Pancreas (tissue), 10 donors: ENCODE measurements at places on chromosomes 5 and 9. TPM values are rescaled to one million over a fixed set of nuclear protein-coding genes. Genes with fewer than 3 reads are reported as not detected.

The STING1 gene
- total RNA-seq: 3.1 TPM

The KIF20A gene
- 1.00 TPM for total RNA-seq

The CCDC152 gene
- total RNA-seq: 1.3 TPM

The TMOD1 gene
- 17.0 TPM for total RNA-seq

The BARHL1 gene
- not detected for total RNA-seq

DNA sequence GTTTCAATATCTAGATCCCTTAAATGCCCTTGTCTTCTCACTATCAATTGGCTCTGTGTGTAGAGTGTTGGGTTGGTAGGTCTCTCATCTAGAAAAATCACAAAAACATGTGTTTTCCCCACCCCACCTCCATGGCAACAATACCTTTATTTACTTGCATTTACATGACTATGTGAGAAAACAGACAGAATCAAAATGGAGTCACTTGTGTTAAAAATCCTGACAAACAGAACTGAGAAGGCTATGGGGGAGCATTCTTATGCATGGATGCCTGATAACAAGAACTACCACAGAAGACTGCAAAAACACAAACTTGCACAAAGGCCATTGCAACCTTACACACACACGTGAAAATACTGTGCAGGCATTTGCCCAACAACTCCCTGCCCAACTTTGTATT is 1352.9 kb upstream of the CDH9 start:
- no peak overlapping the region for H3K27ac ChIP-seq
- H3K27me3 ChIP-seq: no peaks in the 10 kb centered on the region
- no peaks in the 10 kb centered on the region for H3K4me1 ChIP-seq
- no peak overlapping the region for H3K4me3 ChIP-seq
- no peak for DNase-seq

GRCh38 chr9:31445960-31446359 is 938.5 kb upstream of the ACO1 start:
- no peaks in the 10 kb centered on the region for H3K36me3 ChIP-seq
- H3K4me3 ChIP-seq: no peak overlapping the region
- H3K4me1 ChIP-seq: no peaks in the 10 kb centered on the region

GRCh38 chr9:132546148-132547051 is 36.0 kb upstream of the BARHL1 start:
- H3K4me1 ChIP-seq: no peaks in the 10 kb centered on the region
- H3K27me3 ChIP-seq: no peaks in the 10 kb centered on the region
- no peaks in the 10 kb centered on the region for H3K36me3 ChIP-seq
- H3K27ac ChIP-seq: no peak overlapping the region

DNA sequence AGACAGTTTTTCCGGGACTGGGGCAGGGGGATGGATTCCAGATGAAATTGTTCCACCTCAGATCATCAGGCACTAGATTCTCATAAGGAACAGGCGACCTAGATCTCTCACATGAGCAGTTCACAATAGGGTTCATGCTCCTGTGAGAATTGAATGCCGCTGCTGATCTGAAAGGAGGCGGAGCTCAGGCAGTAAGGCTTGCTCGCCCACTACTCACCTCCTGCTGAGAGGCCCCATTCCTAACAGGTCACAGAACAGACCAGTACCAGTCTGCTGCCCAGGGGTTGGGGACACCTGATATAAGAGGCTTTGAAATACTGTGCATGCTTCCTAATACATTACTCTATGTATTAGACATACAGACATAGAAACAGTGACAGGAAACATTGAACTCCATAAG is 41.1 kb downstream of the PTPRD start:
- H3K27ac ChIP-seq: no peak overlapping the region
- H3K4me1 ChIP-seq: no peaks in the 10 kb centered on the region
- H3K36me3 ChIP-seq: no peaks in the 10 kb centered on the region

DNA sequence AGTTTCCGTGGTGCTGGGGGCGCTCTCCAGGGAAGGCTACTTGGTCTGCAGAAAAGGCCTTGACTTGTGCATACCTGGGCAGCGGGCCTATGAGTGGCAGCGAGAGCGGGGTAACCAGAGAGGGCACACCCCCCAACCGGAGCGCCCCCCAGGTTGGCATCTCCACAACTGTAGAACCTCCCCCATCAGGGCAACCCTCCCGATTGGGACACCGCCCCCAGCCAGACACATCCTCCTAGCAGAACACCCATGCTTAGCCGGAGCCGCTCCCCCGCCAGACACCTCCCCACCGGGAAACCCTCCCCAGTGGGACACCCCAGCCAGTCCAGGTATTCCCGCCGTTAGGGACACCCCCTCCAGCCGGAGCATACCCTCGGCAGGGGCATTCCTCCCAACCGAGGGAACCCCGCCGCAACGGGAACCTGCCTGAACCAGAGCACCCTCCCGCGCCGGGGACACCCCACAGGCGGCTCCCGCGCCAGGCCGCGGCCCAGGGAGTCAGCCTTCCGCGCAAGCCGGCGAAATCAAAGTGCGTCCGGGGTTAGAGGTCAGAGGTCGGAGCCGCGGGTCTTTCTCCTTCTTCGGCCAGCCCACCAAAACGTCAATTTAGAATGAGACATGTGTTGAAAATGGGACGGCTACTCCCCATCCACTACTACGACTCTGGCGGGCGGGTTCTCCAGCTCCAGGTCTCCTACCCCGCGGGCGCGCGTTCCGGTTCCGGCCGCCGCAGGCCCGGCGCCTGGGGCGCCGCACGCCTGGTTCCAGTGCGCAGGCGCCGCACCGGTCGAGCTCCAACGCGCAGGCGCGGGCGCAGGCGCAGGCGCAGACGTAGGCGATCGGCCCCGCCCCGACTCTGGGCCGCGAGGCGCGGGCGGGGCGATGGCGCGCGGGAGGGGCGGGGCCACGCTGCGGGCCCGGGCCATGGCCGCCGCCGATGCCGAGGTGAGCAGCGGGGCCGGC is at the start of gene EHMT1:
Gene EHMT1 (plus strand): TSS at position 901 of the 963 bp plus-strand sequence. CDS start 24 bp downstream, at position 925.
- H3K36me3 ChIP-seq: no peaks in the 10 kb centered on the region
- peak; percentile 97 for DNase-seq
- H3K27ac ChIP-seq: peak within 1 kb of the TSS; percentile 78
- H3K4me3 ChIP-seq: peak within 1 kb of the TSS; percentile 84
- H3K27me3 ChIP-seq: no peaks in the 10 kb centered on the region
- H3K4me1 ChIP-seq: peaks cover 15% of the 10 kb centered on the region

DNA sequence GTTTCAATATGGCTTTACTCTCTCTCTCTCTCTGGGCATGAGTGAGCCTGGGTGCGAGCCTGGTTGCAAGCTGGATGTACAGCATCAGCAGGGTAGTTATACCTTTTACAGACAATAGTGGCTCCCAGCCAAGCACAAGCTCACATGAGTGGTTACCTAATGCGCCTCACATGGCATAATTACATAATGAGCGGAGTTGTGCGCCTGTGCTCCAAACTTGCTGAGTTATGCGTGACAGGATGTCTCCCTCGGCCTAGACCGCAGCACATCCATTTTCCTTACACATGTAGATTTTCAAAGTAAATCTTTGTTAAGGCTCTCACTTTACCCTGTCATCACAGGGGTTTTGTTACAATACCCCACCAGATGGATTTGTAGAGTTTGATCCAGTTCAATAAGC is 233.5 kb upstream of the WWC1 start:
- H3K4me3 ChIP-seq: no peak overlapping the region
- H3K27me3 ChIP-seq: no peaks in the 10 kb centered on the region
- no peak for DNase-seq
- H3K36me3 ChIP-seq: no peaks in the 10 kb centered on the region

GRCh38 chr9:23382418-23382817 is 443.6 kb downstream of the ELAVL2 start:
- no peaks in the 10 kb centered on the region for H3K27me3 ChIP-seq
- no peak overlapping the region for H3K4me3 ChIP-seq
- H3K4me1 ChIP-seq: no peaks in the 10 kb centered on the region
- DNase-seq: no peak
- no peak overlapping the region for H3K27ac ChIP-seq

DNA sequence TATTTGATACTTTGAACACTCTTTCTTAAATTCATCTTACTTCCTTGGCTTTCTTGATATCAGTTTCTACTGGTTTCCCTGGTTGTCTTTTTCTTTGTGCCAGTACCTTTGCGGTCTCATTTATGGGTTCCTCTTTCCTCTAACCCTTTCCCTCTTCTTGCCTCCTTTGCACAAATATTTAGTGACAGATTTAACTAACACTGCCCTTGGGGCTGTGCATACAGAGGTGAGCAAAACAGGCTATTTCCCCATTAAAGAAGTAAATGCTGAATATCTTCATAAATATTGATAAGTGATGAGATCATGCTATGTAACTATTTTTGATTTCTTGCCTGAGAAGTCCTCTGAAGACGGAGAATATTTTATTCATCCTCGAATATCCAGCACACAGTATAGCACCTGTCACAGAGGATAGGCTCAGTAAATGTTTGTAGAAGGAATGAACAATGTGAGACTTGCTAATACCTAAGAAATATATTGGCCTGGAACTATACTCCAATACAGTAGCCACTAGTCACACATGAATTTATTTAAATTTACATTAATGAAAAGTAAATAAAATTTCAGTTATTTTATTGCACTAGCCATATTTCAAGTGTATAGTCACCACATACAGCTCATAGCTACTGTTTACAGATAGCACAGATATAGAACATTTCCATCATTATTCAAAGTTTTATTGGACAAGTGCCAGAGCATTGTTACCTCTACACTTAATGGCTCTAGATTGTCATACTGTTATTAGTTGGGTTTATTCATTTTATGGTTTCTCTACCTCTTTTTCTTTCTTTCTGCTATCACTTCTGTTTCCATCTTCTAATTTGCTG is 90.4 kb downstream of the RIC1 start:
- H3K36me3 ChIP-seq: peaks cover 4% of the 10 kb centered on the region
- H3K4me3 ChIP-seq: no peak overlapping the region

- H3K36me3 ChIP-seq: no peaks in the 10 kb centered on the region
- H3K27ac ChIP-seq: no peak overlapping the region
- no peak overlapping the region for H3K4me3 ChIP-seq
- no peak for DNase-seq
- H3K27me3 ChIP-seq: no peaks in the 10 kb centered on the region
Measured at GRCh38 chr5:125659316-125660023, 763.7 kb upstream of the GRAMD2B start.

DNA sequence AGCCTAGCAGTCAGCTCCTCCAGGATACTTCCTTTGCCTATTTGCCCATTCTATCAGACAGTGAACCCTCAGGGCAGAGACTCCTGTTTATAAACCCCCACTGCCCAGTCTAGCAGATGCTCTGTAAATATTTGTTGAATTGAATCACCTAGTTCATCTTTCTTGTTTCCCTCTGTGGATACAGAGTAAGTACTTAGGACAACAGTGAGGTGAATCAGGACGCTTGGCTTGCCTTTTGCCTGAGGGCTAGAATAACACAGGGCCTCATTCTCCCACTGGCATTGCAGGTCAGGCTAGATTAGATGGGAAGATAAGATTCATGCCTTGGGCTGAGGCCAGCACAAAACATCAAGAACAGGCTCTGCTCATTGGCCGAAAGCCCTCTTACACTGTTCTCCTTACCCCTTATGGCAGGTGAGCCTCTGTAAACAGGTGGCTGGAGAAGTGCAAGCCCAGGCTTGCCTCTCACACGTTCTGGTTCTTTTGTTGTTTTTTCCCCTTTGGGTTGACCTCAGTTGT is 22.2 kb downstream of the TNFSF8 start:
- H3K27ac ChIP-seq: no peak overlapping the region
- no peak overlapping the region for H3K4me3 ChIP-seq
- H3K27me3 ChIP-seq: no peaks in the 10 kb centered on the region
- peak; percentile 12 for DNase-seq

DNA sequence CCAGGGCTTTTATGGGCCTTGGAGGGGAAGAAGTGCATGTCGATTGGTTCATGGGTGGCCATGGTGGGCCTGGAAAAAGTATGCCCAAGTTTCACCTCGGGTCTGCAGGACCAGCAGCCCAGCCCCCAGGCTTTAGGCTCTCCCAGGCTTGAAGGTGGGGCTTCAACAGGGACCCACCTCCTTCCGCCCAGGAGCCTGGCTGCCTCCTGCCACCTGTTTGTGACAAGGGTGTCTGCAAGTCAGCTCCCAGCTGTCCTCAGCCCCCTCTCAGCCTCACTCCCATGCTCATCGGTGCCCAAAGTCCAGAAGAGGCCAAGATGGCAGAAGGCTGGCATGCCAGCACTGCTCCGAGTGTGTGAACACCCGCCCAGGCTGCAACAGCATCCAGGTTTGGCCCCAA is 1063.2 kb upstream of the ACO1 start:
- H3K36me3 ChIP-seq: no peaks in the 10 kb centered on the region
- DNase-seq: no peak
- H3K4me3 ChIP-seq: no peak overlapping the region
- H3K27me3 ChIP-seq: no peaks in the 10 kb centered on the region

GRCh38 chr5:602466-603035 is 9.6 kb upstream of the CEP72 start:
- DNase-seq: peak; percentile 7
- no peak overlapping the region for H3K4me3 ChIP-seq
- H3K36me3 ChIP-seq: no peaks in the 10 kb centered on the region
- H3K4me1 ChIP-seq: no peaks in the 10 kb centered on the region
- H3K27me3 ChIP-seq: no peaks in the 10 kb centered on the region
- H3K27ac ChIP-seq: no peak overlapping the region

- H3K27ac ChIP-seq: no peak overlapping the region
- H3K36me3 ChIP-seq: no peaks in the 10 kb centered on the region
- H3K4me1 ChIP-seq: no peaks in the 10 kb centered on the region
Measured at GRCh38 chr9:459491-460444, 245.1 kb downstream of the DOCK8 start.

GRCh38 chr9:23598994-23599393 is 227.0 kb downstream of the ELAVL2 start:
- no peaks in the 10 kb centered on the region for H3K27me3 ChIP-seq
- peaks cover 3% of the 10 kb centered on the region for H3K4me1 ChIP-seq
- no peak overlapping the region for H3K4me3 ChIP-seq
- no peak for DNase-seq
- no peak overlapping the region for H3K27ac ChIP-seq
- H3K36me3 ChIP-seq: no peaks in the 10 kb centered on the region

DNA sequence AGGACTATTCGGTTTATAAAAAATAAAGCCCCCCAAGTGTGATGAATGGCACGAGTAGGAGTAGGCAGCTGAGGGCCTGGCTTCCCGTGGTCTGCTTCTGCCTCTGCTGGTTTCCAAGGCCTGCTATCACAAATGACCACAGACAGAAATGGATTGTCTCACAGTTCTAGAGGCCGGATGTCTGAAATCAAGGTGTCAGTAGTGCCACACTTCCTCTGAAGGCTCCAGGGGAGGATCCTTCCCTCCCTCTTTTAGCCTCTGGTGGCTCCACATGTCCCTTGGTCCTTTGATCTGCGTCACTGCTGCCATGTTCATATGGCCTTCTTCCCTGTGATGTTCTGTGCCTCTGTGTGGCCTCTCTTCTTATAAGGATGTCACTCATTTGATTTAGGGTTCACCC is 15.1 kb downstream of the PRKACG start:
- no peak overlapping the region for H3K4me3 ChIP-seq
- H3K27me3 ChIP-seq: no peaks in the 10 kb centered on the region
- H3K27ac ChIP-seq: no peak overlapping the region
- H3K4me1 ChIP-seq: peaks cover 9% of the 10 kb centered on the region
- H3K36me3 ChIP-seq: no peaks in the 10 kb centered on the region

DNA sequence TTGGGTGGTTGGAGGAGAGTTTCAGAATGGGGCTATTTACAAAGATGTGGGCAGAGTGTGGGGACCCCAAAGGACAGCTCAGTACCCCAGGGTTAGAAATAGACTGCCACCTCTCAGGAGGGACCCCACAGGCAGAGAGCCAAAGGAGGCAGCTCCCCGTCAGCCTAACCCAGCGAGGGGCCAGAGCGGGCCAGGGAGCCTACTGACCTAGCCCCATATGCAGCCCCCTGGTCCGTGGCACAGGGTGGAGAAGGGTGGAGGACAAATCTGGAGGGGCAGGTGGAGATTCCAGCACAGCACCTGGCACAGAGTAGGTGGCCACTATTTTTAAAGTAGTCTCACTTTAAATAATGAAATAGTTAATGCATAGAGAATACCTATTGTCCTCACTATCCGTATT is 67.2 kb upstream of the ANGPTL2 start:
- H3K27me3 ChIP-seq: no peaks in the 10 kb centered on the region
- no peaks in the 10 kb centered on the region for H3K36me3 ChIP-seq
- no peak overlapping the region for H3K4me3 ChIP-seq
- no peak overlapping the region for H3K27ac ChIP-seq
